ENCODE measurements at places on chromosomes 7 and 10.

DNA sequence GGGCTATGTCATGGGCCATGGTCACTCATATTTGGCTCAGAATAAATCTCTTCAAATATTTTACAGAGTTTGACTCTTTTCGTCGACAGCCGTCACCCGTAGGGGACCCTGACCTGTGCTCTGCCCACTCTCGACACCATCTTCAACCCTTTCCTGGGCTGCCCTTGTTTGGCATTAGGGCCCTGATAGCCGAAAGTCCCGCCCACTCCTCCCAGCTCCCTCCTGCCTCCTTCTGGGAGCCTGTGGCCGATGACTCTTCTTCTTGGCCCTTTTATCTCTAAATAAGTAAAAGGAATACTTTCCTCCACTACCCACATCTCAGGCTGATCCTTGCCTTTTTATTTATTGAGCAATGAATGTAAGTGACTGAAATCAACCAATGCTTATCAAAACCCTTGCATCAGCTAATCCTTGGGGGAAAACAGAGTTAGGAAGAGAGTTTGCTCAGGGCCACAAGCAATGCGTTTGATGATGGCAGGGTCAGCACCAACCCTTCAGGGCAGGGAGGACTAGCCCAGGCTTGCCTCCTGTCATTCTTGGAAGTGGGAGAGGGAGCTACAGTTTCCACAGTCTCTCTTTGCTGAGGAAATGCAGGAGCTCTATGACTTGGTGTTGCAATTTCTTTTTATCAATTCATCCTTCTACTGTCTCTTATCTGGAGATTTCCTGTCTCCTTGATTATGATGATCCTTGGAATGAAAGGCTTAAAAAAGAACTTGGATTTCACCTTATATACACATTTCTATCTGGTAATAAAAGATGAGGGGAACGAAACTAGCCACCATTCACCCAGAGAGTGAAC is 218.2 kb upstream of the PODXL start:
- DNase-seq, result no peak

GRCh38 chr10:58488921-58489320 is 23.8 kb upstream of the BICC1 start:
- DNase-seq, result no peak

DNA sequence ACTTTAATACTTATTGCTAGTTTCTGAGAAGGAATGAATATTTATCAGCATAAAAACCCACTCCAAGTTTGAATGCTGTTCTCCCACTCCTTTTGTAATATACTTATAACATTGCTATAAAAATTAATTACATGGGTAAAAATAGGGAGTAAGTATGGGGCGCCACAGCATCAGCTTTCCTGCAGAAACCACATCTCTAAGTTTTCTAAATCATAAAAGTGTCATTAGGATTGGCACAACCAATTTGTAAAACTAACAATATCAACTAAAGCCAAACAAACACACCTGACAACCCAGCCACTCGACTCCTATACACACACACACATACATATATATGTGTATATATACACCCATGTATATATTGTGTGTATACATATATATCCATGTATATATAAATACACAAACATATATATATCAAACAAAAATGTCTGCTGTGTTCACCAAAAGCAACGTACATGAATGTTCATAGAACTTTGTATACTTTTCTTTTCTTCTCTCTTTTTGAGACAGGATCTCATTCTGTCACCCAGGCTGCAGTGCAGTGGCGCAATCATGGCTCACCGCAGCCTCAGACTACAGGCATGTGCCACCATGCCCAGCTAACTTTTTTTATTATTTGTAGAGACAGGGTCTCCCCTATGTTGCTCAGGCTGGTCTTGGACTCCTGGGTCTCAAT is 14.8 kb upstream of the LRRC17 start:
- no peak for DNase-seq

- DNase-seq, result no peak
Measured at GRCh38 chr7:137975221-137975620, 26.7 kb downstream of the CREB3L2 start.

GRCh38 chr10:13830385-13830784 is 243.6 kb downstream of the PRPF18 start:
- no peak for DNase-seq

- no peak for DNase-seq
Measured at GRCh38 chr10:124376411-124376810, 42.3 kb downstream of the OAT start.
